ENCODE measurements at places on chromosomes 3 and 15. TPM values are rescaled to one million over a fixed set of nuclear protein-coding genes. Genes with fewer than 3 reads are reported as not detected.
A peak's percentile ranks its signal among the peaks of the same experiment; 100 is the strongest.

GRCh38 chr3:49427586-49427985 lies 1.5 kb downstream of the NICN1 start:
- no peak for DNase-seq

DNA sequence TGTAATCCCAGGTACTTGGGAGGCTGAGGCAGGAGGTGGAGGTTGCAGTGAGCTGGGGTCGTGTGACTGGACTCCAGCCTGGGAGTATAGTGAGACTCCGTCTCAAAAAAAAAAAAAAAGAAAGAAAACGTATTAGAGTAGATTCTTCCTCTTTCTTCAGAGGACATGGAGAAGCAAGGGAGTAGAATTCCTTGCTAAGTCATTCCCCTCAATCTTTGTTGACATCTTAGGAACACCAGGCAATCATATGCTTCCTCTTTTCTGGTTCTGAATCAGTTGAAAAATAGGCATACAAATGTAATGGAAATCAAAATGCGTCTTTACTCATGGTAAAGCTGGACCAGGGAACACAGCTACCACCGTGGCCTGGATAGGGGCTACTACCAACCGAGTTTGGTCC lies 38.3 kb upstream of the ATOSA start:
- DNase-seq, result no peak

DNA sequence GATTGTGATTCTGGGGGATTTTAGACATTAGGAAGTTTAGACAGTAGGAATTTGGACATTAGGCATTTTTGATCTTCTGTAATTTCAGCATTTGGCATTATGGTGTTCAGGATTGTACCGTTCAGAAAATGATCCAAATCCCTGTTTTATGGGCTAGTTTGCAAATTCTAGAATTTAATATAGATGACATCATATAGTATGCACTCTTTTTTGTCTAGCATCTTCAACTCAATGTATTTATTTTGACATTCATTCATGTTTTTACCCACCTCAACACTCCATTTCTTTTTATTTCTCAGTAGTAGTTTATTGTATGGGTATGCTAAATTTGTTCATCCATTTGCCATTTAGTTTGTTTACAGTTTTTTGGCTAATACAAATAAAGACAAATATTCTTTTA lies 105.3 kb upstream of the ZPLD1 start:
- DNase-seq, result no peak

- no peak for DNase-seq
These were observed 683.0 kb downstream of the TBL1XR1 start for GRCh38 chr3:176514297-176514696.

DNA sequence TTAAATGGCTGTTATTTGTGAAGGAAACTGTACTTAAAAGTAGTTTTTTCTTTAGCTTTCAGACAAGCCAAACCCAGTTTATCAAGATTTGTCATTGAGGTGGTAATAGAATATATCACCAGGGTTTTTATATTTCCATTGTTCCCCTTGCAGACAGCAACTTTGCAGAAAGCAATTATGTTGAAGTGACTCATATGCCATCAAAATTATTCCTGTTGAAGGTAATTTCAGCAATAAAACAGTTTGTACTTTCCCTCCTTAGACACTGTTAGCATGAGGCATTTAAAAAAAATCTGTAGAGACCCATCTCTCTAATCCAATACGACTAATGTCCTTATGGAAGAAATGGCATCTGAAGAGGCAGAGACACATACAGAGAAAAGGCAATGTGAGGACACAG lies 219.0 kb downstream of the NFKBIZ start:
- DNase-seq, result no peak

- no peak for DNase-seq
These were observed 133.7 kb upstream of the POU1F1 start for GRCh38 chr3:87410110-87410509.

GRCh38 chr15:100732211-100733055 lies 130.0 kb downstream of the ASB7 start:
- DNase-seq, result peak; percentile 82

EAF2 gene
- total RNA-seq, result 7.5 TPM

RASGRP1 gene
- total RNA-seq, result 4.8 TPM

DNAH1 gene
- total RNA-seq, result 7.5 TPM
